ENCODE measurements at places on chromosomes 12 and 14.

DNA sequence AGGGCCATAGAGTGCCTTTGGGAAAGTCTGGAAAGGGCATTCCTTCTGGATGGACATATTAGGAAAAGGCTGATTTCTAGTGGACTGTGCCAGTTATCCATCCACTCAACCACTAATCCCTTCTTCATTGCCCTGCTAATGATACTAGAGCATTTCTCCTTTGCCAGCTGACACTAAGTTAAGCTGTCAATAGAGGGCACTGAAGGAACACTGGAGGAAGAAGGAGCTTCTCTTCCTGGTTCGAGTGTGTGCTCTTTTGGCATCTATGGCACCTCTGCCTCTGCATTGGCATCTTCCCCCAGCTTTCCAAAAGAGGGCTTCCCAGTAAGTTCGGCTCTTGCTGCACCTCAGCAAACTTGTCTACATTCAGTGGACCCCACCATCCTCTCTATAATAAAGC lies 165.4 kb downstream of the DERA start:
- DNase-seq, result no peak

GRCh38 chr14:26320886-26321285 lies 276.9 kb downstream of the NOVA1 start:
- no peak for DNase-seq

DNA sequence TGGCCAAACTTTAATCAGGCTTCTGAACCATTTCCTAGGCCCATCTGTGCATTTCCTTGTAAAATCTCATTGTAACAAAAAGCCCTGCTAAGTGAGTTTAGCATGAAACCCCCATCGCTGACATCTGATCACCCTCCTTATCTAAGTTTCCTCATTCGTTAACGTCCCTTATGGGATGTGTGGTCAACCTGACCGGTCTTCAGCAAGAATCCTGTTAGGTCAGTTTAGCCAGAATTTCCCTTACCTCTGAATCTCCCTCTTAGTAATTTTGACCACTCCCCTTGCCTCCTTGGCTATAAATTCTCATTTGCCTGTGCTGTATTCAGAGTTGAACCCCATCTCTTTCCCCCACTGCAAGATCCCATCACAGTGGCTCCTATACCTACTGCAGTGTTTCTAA lies 239.3 kb downstream of the RMST start:
- no peak for DNase-seq

GRCh38 chr14:90649083-90649482 lies 167.1 kb downstream of the TTC7B start:
- no peak for DNase-seq

DNA sequence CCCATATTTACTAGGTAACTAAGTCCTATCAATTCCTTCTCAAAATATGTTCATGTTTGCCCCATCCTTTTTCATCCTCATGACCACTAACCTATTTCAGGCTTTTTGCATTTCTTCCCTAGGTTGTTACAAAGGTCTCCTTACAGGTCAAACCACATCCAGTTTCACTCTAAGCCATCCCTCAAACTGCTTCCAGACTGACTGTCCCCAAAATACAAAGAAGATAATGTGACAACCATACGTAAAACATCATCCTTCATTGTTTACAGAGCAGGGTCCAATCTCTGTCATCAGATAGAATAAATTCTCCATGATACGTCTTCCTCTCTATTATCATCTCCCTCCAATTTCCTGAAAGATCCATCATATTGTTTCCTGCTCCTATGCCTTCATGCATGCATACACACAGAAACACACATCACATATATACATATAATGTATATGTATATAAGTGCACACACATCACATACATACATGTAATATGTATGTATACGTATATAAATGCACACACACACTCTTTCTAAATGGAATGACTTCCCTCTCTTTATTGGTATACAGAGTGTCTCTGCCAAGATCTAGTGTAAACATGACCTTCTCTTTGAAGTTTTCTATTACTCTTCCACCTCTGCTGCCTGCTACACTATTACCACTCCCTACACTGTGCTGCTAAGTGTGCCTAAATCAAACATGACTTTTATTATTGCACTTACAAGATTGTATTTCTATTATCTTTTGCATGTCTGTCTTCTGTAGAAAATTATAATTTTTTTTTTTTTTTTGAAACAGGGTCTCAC lies 30.7 kb upstream of the EPS8 start:
- no peak for DNase-seq

GRCh38 chr14:68574906-68575305 lies 218.0 kb downstream of the ZFP36L1 start:
- DNase-seq, result no peak

DNA sequence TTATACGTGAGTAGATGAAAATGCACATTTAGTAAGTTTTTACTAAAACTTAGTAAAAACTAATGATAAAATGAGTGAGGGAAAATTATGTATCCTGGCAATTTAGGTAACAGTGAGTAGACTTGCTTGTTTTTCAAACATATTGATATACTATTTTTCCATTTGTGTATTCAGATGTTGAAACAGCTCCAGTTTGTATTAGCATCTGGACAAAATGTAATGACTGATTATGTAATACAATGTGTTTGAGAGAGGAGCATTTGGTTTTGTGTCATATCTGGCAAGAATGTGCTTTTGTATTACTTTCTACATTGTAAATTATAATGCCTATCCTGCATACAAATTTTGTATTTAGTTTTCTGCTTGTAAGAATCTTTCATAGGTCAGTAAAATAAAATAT lies 5.6 kb downstream of the CNOT2 start:
- DNase-seq, result no peak

GRCh38 chr12:105977236-105977635 lies 161.5 kb downstream of the NUAK1 start:
- DNase-seq, result no peak

GRCh38 chr12:92871116-92871515 lies 58.0 kb downstream of the EEA1 start:
- DNase-seq, result no peak

- DNase-seq, result no peak
Observed at GRCh38 chr12:10941916-10942607, 3.0 kb upstream of the TAS2R14 start.

DNA sequence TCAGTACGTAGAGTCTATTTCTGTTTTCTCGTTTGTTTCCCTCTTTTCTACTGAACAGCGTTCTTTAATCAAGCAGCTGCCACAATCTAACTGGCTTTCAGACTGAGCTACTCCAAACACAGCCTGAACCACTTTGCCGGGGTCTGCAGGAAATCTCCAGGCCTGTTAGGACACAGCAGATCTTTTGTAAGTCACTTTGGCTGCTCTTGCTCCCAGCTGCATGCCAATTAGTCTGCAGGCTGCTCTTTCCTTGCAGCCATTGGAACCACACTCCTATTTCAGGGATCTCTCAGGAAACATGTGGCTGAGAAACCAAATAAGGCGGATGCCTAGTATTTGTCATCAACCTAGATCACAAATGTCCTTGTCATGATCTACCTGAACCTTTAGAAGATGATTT lies 73.6 kb downstream of the TMTC1 start:
- DNase-seq, result no peak

GRCh38 chr12:71478270-71478669 lies 38.7 kb downstream of the LGR5 start:
- no peak for DNase-seq

GRCh38 chr12:57215668-57216013 lies 953 bp upstream of the NXPH4 start:
- peak; percentile 39 for DNase-seq

- DNase-seq, result no peak
Observed at GRCh38 chr14:54834081-54834480, 68.5 kb downstream of the GCH1 start.

- DNase-seq, result no peak
Observed at GRCh38 chr12:13135371-13136178, 32.1 kb upstream of the GSG1 start.

DNA sequence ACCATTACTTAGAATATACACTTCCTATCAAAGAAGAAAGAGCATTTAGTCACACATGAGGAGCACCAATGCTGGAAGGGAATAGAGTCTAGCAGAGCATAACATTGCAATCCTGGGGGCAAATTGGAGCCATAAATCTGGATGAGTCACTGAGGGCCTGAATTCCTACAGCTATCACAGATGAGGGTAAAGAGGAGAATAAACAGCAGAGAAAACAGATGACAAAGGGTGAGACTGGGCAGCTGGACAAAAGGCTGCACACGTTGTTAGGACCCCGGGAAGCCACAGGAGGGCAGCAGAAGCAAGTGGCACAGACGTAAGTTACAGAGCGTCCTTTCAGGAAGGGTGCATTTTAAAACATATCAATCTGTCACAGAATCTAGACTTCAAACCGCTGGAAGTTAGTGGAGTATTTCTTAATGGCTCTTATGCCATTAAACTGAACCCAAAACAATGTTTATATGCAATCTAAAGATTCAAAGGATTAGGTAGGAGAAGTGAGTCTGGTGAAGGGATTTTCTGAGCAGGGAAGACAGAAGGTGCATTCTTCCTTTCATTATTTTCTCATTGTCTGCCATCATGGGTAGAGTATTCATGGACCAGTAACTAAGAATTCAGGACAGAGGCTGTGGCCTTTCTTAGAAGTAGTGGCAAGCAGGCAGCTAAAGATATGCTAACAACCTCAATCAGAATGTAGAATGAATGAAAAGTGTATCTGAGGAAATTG lies 159.8 kb upstream of the DAAM1 start:
- no peak for DNase-seq

DNA sequence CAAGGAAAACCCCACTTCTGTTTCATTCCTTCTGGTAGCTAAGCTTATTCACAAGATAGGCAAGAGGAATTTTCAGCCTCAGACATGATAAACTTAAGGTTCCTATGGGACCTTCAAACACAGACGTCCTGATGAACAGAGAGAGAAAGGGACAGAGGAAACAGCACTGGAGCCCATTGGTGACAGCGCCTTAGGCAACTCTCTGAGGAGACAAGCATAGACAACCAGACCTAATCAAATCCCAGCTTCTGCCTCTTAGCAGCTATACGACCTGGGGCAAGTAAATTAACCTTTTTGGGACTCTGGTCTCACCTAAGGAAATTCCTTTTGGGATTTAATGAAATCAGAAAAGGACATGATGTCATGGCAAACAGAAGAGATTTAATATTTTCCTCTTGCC lies 33.3 kb downstream of the TMCC3 start:
- no peak for DNase-seq

DNA sequence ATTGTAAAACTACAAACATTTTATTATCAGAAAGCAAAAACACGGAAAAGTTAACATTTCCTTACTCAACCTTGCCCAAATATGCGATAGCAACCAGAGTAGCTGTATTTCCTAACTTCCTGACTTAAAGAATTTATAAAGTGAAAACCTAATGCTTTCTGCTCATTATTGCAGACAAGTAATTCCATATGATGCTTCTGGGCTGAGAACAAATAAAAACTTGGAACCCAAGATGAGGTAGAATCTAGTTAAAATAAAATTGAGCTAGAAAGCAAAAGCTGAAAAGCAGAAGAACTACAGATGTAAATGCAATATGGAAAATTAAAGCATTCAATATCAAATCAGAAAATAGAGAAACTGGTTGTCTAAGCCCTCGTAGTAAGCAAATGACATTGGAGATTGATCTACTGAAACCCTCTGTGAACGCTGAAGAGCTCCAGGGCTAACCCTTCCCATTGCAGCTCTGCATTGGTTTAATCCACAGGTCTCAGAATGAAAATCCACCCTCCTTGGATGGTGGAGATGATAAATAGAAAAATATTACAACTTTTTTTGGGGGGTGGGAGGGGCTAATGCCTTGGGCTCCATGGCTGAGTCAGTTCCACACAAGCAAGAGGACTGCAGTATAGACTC lies 40.7 kb downstream of the CORO1C start:
- DNase-seq, result no peak

DNA sequence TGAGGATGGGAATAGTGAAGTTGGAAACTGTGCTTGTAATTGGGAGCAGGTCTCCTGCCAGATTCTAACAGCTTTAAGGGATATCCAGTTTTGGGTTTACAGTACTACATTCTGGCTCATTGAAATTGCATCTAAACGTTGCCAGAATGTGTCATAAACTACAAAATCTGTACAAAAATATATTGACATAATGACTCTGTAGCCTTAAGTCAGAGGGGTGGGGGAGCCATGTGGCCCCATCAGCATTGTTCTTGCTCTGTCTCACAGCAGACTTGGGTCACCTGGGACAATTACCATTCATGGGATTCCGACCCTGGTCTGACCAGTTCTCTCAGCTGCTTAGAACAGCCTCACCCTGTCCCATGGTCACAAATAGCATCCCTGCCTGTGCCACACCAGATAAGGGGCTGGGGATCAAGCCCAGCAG lies 43.3 kb upstream of the MED13L start:
- no peak for DNase-seq

DNA sequence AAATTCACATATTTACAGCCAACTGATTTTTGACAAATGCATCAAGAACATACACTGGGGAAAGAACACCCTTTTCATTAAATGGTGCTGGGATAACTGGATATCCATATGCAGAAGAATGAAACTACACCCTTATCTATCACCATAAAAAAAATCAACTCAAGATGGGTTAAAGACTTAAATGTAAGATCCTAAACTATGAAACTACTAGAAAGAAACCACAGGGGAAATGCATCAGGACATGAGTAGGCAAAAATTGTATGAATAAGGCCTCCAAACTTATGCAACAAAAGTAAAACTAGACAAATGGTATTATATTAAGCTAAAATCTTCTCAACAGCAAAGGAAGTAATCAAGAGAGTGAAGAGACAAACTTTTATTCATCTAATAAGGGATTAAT lies 242.6 kb downstream of the CPNE8 start:
- no peak for DNase-seq

GRCh38 chr14:65371784-65372183 lies 40.7 kb upstream of the FUT8 start:
- no peak for DNase-seq

DNA sequence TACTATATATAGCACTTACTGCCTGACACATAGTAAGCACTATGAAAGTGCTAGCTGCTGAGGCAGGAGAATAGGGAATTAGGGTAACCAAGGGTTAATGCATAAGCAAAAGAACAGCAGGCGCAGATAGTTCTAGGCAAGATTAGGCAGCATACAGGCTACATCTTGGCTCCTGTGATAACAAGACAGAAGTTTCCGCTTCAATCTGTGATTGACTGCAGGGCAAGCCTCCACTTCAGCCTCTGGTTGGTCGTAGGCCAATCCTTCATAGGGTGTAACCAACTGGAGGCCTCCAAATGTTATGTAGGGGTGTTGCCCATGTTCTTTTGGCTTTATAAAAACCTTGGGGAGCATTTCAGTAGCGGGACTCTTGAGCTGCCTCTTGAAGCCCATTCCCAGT lies 46.9 kb downstream of the KLHL28 start:
- DNase-seq, result no peak

DNA sequence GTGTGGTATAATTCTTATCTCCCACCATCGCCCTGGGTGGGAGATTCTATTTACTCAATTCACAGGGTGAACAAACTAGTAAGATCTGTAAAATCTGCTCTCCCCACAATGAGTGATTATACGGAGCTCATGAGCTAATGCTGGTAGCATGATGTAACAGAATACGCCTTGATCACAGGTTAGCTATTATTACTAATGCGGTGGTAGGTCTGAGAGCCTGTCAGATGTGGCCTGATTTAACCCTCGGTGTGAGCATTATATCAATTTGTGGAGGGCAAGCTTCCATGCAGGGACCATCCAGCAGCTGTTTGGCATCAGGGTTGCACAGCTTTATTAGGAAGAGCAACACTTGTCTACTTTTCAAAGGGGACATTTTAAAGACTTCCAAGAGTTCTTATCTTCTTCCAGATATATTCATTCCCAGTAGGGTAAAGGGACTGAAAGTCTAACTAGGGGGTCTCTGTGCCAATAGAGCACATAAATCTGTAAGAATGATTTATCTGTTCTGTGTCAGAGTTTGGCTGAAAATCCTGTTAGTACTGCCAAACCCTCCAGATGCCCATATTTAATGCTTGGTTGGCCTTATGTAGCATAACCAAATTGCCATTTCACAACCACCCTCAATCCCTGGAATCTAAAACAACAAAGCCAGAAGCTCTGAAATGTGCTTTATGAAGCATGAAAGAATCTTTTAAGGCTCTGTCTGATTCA lies 18.7 kb downstream of the TSHR start:
- DNase-seq, result peak; percentile 28
